ENCODE measurements at places on chromosomes 5 and 9.

DNA sequence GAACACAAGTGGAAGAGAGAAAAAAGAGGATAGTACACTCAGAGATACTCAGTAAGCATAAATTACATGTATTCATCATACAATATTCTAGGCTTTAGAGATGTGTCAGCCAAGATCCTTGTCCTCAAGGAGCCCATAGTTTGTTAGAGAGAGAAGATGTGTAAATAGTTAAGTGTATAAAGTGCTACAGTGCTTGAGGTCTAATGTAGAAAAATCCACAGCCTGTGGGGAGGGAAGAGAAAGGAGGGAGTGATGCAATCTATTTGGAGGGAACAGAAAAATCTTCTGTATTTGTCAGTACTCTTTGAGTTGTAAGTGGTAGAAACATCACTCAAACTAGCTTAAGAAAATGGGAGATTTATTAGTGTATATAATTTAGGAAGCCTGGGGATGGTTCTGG is 81.9 kb downstream of the PALM2AKAP2 start:
- DNase-seq: no peak

GRCh38 chr5:93607367-93608258 is 24.6 kb downstream of the NR2F1 start:
- DNase-seq: no peak

GRCh38 chr5:156522651-156523529 is 195.9 kb downstream of the SGCD start:
- DNase-seq: no peak

GRCh38 chr5:124444147-124444775 is 302.2 kb downstream of the ZNF608 start:
- DNase-seq: no peak

DNA sequence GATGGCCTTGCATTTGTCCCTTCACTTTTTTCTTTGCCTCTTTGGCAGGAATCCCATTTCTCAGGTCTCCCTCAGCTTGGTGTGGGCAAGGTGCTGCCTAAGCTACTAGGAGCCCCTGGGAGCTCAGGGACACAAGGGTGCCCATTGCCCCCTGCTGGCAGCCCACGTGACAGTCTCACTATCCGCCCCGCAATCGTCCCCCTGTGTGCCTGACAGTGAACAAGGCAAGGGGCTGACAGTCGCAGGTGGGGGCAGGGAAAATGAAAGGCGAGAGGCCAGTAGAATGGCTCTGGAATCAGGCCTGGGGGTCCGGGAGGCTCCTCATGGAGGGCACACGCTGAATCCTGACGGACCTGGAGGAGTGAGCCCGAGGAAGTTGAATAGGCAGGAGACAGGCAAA is 2.0 kb upstream of the PCDH12 start:
- DNase-seq: no peak

DNA sequence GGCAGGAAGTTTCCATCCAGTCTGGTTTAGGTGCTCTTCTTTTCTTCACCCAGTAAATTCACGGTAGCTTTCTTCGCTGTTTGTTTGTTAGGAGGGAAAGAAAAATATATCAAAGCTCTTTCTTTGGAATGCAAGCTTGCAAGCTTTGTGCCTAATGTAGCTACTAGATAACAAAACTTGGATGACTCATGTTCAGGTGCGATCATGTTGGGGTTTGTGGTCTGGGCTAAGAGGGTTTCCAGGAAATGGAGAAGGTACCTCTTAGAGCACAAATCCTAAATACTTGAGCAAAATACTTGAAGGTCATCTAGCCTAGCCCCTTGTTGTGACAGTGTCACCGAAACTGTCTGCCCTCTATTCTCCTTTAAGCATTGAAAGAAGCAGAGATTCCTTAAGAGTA is 17.7 kb downstream of the SRP19 start:
- DNase-seq: peak; percentile 54

DNA sequence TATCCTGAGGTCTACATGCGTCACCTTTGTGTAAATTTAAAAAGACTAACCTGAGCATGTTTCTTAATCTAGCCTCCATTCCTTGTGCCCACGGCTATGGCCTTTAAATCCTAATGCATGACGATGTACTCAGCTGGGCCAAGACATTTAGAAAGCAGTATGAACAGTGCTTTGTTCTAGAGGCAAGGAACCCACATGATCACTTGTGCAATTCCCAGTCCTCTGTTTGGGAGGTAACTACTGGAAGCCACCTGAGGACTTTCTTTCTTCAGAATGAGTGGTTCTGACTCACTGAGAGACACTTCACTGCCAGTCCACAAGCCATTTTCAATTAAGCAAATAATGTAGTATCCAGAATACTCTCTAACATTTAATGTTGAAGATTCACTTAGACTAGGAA is 181.3 kb downstream of the RAB3C start:
- no peak for DNase-seq

GRCh38 chr9:124513376-124513994 is 6.3 kb upstream of the NR5A1 start:
- DNase-seq: no peak

GRCh38 chr5:121919046-121919445 is 42.7 kb upstream of the SRFBP1 start:
- DNase-seq: no peak

- no peak for DNase-seq
Measured at GRCh38 chr5:80249901-80250300, 5.9 kb downstream of the SERINC5 start.

DNA sequence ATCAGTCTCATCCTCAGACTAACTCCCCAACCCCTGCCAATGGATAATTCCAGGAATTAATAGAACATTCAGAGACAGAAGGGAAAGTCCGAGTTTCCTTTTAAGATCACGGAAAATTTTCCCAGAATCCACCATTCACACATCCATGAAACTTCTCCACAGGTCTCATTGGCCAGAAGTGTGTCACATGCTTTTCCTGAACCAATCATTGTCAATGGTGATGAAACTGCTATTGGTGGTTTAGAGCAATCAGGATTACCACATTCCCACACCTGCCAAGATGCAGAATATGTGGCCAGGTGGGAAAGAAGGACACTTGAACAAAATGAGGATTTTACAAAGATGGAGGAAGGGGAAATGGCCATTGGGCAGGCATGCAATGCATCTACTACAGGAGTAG is 29.3 kb upstream of the SNX2 start:
- no peak for DNase-seq

DNA sequence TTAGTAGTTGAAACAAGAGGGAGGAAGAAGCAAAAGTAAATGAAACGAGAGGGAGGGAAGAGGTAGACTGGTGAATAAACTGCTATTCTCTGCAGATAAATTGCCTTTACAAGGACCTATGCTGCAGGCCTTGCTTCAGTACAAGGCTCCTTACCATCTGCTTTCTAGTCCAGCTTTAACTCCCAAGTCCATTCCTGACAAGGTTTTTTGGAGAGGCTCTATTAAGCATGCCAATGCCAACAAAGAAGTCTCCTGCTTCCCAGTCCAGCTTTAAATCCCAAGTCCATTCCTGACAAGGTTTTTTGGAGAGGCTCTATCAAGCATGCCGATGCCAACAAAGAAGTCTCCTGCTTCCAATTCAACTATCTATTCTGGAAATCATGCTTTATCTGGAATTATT is 244.9 kb downstream of the GABRB2 start:
- DNase-seq: no peak

DNA sequence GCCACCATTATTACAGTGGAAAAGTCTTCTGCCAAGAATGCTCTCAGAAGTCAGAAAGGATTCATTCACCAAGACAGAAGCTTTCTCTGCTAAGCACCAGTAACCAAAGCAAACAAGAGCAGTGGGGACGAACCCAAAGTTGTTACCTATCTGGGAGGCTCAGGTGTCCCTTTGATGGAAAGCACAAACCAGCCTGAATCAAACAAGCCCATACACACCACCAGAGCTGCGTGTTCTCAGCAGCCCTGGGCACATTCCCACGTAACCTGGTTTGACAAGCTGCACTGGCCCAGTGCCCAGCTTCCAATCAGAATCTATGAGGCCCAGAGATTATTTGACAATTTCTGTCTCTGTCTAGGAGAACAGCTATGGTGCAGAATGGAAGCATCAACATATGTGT is 252.6 kb downstream of the ACTL7B start:
- no peak for DNase-seq

GRCh38 chr5:128097224-128097623 is 13.7 kb downstream of the SLC12A2 start:
- DNase-seq: no peak

- no peak for DNase-seq
Measured at GRCh38 chr5:141848744-141849414, 29.3 kb downstream of the PCDH1 start.

DNA sequence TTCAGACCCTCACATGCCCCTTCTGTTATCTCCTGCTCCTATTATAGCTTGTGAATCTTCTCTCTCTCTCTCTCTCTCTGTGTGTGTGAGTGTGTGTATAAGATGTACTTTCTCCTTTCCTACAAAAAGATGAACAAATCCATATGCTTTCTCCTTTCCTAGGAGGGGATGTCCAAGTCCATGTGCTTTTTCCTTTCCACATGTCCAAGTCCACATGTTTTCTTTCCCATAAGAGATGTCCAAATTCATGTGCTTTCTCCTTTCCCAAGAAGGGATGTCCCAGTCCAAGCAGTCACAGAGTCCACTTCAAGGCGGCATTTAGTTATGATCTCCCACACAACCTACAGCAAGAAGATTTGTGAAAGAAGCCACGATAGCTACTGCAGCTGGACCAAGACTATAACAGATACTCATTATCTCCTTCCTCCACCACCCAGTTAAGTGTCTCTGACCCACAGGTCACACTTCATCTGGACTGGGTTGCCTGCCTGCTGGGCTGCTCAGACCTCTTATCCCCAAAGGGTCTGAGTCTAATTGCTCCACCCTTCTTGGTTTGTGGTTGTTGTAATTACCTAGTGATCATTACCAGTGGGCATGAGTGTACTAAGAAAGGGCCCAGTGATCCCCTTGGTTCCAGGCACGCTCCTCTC is 18.4 kb upstream of the FOXI1 start:
- DNase-seq: no peak

- no peak for DNase-seq
Measured at GRCh38 chr5:178471711-178472110, 118.5 kb downstream of the COL23A1 start.

GRCh38 chr5:154722097-154722496 is 33.1 kb upstream of the LARP1 start:
- DNase-seq: no peak

- DNase-seq: no peak
Measured at GRCh38 chr5:120818128-120818527, 354.0 kb downstream of the PRR16 start.

- no peak for DNase-seq
Measured at GRCh38 chr9:107504585-107505455, 15.3 kb upstream of the KLF4 start.

GRCh38 chr5:107519900-107520354 is 150.8 kb downstream of the EFNA5 start:
- no peak for DNase-seq

- no peak for DNase-seq
Measured at GRCh38 chr5:112006721-112007120, 249.7 kb upstream of the NREP start.

- no peak for DNase-seq
Measured at GRCh38 chr5:113293068-113293974, 141.5 kb downstream of the TSSK1B start.

GRCh38 chr5:154644745-154645411 is 110.3 kb upstream of the LARP1 start:
- no peak for DNase-seq

GRCh38 chr5:54548565-54548964 is 31.0 kb downstream of the SNX18 start:
- no peak for DNase-seq

GRCh38 chr9:87479801-87480201 is 17.9 kb upstream of the DAPK1 start:
- no peak for DNase-seq

- no peak for DNase-seq
Measured at GRCh38 chr5:59143926-59144333, 561.1 kb downstream of the RAB3C start.

- DNase-seq: no peak
Measured at GRCh38 chr5:134813407-134813806, 32.4 kb upstream of the C5orf24 start.

GRCh38 chr5:73596705-73597328 is 29.2 kb upstream of the ARHGEF28 start:
- no peak for DNase-seq

DNA sequence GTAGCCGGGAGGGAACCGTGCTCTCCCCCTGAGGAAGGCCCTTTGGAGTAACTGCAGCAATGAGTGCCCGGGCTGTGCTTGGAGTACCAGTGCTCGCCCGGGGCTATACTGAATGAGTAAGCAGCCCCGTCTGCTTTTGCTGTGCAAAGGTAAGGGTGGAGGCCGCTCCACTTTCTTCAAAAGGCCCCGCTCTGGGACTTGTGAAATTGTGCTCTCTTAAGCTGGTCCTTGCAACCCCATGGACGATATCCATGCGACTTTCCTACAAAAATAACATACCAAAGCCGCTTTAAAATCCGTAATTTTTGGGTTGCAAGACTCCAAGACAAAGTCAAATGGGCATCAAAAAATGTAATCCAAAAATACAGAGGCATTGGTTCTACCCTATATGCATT is 578 bp upstream of the TNFAIP8 start:
- no peak for DNase-seq

- DNase-seq: no peak
Measured at GRCh38 chr5:14316471-14316870, 173.3 kb downstream of the TRIO start.
